Right lung (tissue), 10 donors: ENCODE measurements at places on chromosomes 1 and 21.

DNA sequence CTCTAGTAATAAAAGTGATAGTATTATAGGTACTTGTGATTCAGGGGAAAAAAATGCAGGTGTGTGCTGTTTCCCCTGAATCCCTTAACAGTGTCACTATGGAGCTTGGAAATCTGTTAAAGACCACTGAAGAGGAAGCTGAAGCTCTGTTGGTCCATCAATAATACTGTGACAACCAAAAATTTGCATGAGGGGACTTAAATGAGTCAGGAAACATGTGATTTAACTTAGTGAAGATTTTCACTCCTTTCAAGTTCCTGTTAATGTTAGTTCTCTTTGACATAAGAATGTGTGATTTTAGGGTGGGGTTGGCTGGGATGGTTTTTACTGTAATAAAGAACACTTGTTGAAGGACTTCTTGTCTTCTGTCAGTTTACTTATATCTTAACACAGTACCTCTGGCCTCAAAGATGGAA lies 32.0 kb downstream of the VANGL2 start:
- DNase-seq, result no peak

DNA sequence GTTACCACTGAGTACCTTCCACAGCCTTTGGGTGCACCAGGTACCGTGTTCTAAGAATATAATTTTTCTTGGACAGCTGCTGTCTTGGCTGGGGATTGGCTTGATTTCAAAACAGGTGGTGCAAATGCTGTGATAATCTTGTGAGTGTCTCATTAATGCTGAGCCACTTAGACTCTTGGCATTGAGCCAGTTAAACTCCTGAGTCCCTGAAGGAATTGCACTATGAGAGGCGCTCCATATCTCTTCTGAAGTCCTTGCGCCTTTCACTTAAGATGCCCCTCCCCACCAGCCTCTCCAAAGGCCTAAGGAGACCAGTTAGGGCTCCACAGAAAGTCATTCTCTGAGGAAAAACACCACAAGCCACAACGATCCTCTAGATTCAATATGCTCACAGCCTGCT lies 51.0 kb downstream of the BACH1 start:
- no peak for DNase-seq

GRCh38 chr1:202919615-202920014 lies 7.4 kb downstream of the KLHL12 start:
- no peak for DNase-seq

DNA sequence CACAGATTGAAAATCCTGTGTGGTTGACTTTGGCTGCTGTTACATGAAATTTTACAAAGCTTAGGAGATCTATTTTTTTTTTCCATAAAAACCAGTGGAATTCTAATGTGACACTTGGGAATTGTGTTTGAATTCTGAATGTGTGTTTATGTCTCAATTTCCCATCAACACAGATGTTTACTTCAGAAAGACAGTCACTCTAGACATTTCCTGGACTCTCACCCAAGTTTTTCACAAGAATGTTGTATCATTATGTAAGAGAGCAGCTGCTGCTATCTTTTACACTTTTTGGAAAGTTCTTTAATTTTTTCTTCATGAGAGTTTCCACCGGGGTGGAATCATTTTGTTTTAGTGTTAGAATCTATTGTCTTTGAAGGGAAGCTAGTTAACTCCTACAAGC lies 210.1 kb downstream of the GIPC2 start:
- no peak for DNase-seq

DNA sequence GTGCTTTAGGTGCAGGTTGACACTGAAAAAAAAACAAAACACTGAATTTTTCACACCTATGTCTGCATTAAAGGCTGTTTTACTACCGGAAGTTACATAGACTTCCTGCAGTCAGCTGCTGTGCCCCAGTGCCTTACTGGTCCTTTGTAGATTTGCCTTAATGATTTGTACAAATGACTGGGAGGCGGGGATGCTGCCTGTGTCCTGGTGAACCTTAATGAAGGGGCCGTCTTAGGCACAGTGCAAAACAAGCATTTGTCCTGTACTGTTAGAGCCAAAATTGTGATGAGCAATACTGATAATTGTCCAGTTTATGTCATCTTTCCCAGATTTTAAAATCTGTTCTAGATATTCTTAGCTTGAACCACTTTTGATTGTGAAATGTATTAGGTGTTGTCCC lies 90.9 kb upstream of the PGD start:
- DNase-seq, result no peak

- DNase-seq, result no peak
Observed at GRCh38 chr21:45001134-45002095, 61.6 kb downstream of the SLX9 start.

GRCh38 chr1:15116966-15117365 lies 36.6 kb upstream of the TMEM51 start:
- DNase-seq, result no peak

GRCh38 chr1:231931846-231932454 lies 305.4 kb downstream of the DISC1 start:
- no peak for DNase-seq

- no peak for DNase-seq
Observed at GRCh38 chr1:175892686-175893085, 149.3 kb upstream of the TNR start.

GRCh38 chr1:227788271-227789083 lies 27.0 kb upstream of the PRSS38 start:
- peak; percentile 69 for DNase-seq

DNA sequence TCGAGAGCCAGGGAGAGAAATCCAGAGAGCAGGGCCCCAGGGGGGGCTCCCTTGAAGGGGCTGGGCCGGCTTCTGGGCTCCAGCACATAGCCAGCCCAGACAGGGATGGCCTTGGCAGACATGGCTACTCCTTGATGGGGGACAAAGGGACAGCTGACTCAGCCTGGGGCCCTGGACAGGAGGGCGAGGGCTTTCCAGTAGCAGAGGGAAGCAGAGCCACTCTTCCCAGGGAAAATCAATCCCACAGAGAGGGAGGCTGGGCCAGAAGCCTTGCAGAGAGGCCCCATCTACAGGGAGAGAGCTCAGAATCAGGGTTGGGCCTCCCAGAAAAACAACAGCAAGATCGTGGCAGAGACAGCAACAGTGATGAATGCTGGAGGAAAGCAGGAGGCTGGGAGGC lies 15.6 kb downstream of the IGFN1 start:
- no peak for DNase-seq

DNA sequence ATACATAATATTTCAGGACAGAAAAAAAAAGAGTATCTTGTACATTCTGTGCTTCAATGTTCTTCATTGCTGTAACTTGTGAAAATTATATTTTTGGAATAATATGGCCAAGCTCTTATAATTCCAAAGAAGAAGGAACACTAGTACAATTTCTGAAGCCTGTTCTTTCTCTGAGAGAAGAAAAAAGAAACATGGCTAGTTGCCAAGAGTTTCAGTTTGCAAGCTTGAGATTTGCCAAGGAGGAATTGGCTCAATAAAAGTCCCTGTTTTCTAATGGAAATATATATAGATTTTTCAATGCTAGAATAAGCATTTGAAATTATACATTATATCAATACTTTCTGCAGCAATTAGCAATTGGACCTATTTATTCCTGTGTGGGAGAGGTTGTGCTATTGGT lies 285.2 kb upstream of the NEGR1 start:
- peak; percentile 43 for DNase-seq

GRCh38 chr1:48744032-48744431 lies 32.7 kb downstream of the BEND5 start:
- DNase-seq, result no peak

DNA sequence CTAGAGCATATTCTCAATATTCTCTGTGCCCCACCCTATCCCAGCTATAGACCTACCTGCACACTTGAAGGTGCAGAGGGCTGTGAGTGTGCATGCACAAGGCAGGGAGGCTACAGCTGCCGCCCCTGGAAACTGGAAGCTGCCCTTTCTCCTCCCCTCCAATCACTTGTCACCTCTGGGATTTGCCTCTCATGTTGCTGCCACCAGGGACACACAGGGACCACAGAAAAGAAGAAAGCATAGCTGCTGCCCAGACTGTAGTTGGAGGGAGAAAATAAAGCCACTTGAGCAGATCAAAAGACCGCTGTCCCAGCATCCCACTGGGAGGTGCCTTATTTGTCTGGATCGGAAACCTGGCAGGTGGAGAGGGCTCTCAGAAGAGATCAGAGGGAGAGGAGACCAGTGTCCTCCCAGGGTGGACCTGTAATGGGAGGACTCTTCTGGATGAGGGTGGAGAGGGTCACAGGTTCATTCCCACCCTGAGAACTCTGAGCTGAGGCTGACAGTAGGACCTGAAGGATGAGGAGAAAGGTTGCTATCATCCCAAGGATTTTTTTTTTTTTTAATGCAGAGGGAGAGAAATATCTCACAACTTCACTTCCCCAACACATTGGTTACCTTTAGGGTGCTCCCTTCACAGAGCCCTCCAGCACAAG lies 7.6 kb upstream of the INPP5B start:
- DNase-seq, result no peak

GRCh38 chr1:198424441-198424840 lies 116.0 kb downstream of the ATP6V1G3 start:
- no peak for DNase-seq

GRCh38 chr1:186782791-186783190 lies 46.0 kb upstream of the PLA2G4A start:
- no peak for DNase-seq
